Stimulated activated CD8-positive, alpha-beta memory T cell treated with anti-CD3 and anti-CD28 coated beads, Interleukin-4, amount 100 ng/mL, for 4 hours (primary cell): ENCODE measurements at places on chromosomes 5 and 9.

DNA sequence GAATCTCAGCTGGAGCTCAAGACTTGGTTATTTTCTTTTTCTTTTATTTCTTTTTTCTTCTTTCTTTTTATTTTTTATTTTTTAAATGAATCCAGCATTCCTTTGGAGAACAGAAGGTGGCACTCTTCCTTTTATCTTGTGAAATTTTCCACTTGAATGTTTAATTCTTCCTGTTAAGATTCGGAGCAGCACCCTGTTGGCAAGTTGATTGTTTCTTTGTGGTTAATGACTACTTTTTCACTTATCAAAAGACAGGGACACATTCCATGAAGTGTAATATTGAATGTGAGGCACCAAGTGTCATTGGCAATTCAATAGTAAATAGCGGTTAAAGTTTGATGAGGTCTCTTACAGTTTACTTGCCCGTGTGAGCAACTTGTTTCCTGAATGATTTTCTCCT is 240.5 kb upstream of the CHD1 start:
- DNase-seq, result no peak

DNA sequence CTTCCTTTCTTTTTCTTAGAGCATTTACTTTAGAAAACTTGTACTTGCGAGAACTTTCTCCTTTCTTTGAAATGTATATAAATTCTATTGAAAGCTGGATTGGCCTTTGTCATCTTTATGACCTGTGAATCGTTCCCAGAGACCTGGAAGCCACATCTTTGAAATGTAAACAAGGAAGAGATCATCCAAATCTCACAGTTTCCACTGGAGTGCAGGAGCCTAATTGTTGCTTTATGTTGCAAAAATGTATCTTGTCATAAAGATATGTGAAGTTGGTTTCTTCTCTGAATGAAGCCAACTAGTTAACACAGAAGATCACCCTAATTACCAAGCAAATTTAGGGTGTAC is 1101.8 kb downstream of the TAF11L14 start:
- no peak for DNase-seq

- no peak for DNase-seq
Observed at GRCh38 chr5:72242796-72243475, 77.1 kb downstream of the MRPS27 start.

GRCh38 chr5:106860398-106861044 is 810.2 kb downstream of the EFNA5 start:
- no peak for DNase-seq

DNA sequence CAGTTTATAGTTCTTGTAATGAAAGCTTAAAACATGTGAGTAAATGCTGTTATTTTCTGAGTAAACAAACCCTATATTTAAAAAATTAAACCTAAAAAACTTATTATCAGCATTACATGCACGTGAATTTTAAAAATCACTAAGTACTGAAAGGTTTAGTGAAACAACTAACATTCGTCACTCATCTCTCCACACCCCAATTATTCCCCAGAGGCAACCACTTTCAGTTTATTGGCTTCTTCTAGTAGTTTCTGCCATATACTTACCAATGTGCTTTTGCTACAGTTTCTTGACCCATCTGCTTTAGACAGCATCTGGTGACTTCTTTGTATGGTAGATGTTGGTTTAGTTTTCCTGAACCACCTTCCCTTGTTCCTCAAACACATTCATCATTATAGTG is 58.1 kb downstream of the ANGPTL2 start:
- DNase-seq, result no peak

DNA sequence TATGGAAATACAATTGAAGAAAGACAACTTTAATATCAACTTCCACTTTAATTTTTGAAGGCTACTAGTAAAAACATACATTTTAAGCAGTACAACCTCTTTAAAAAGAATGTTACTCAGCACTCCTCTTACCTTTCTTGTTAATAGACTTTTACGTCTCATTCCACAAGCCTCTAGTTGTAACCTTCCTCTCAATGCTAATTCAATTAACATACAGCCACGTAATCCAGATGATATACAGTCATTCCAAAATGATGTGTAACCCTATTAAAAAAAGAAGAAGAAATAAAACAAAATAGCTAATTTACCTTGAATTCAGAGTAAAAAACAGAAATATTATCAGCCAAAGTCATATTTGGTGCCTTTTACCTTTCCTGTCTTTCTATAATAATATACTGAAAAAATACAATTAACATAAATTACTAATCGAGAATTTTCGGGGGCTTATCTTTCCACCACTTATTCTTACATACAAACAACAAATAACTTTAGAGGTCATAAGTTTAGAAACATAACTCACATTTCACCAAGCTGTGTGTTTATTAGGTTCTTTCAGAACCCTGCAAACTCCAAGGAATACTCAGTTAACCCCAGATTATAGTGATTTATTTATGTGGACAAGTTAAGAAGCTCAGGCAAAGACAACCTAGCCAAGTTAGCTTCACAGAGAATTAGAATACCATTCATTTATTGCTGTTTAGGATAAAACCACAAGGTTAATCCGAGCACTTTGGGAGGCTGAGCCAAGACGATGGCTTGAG is 30.3 kb downstream of the GOLPH3 start:
- no peak for DNase-seq

DNA sequence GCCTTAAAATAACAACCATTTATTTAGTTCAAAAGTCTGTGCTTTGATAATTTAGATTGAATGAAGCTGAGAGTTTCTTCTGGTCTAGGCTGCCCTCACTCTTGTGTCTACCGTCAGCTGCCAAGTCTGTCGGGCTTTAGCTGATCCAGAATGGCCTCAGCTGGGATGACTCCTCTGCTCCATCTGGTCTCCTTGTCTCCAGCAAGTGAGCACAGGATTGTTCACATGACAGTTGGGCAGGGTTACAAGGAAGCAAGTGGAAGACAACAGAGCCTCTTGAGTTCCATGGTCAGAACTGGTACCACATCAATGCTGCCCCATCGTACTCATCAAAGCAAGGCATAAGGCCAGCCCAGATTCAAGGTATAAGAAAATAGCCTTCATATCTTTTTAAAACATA is 9.0 kb downstream of the HTR1A start:
- DNase-seq, result no peak

DNA sequence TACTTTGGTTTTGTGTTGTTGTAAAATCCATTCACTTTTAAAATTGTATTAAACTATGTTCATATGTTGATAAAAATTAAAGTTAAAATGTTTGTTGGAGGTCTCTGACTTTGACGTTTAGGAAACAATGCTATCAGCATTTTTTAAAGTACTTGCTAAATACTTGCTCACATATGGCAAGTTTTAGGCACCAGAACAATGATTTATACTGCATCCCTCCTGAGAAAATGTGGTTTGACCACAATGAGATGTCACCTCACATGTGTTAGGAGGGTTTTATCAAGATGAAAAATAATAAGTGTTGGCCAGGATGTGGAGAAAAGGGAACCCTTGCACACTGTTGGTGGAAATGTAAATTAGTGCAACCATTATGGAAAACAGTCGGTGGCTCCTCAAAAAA is 180.8 kb downstream of the HSD17B3 start:
- DNase-seq, result no peak

- DNase-seq, result no peak
Observed at GRCh38 chr5:83184534-83184933, 107.2 kb downstream of the XRCC4 start.

- no peak for DNase-seq
Observed at GRCh38 chr5:4976902-4977301, 163.2 kb upstream of the ADAMTS16 start.

GRCh38 chr9:137391411-137391754 is 31.6 kb downstream of the EXD3 start:
- no peak for DNase-seq

- DNase-seq, result no peak
Observed at GRCh38 chr9:7859701-7860334, 60.2 kb upstream of the DMAC1 start.

GRCh38 chr5:150764530-150764929 is 5.7 kb upstream of the DCTN4 start:
- DNase-seq, result no peak

DNA sequence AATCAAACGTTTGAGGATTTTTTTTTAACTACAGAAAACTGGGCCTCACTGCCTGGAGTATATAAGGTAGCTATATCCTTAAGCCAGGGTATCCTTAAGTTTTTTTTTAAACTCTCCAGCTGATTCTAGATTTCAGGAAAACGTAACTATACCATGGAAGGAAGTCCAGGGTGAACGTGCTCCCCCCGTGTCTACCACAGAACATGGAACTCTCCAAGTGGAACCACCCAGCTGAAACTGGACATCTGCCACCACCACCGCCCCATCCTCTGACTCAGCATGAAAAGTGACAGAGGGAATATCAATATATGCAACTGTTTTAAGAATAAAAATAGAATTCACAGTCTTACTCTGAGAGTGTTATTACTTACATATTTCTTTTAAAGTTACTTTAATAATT is 61.3 kb downstream of the DROSHA start:
- no peak for DNase-seq

GRCh38 chr9:137764981-137765380 is 112.6 kb upstream of the CACNA1B start:
- no peak for DNase-seq

DNA sequence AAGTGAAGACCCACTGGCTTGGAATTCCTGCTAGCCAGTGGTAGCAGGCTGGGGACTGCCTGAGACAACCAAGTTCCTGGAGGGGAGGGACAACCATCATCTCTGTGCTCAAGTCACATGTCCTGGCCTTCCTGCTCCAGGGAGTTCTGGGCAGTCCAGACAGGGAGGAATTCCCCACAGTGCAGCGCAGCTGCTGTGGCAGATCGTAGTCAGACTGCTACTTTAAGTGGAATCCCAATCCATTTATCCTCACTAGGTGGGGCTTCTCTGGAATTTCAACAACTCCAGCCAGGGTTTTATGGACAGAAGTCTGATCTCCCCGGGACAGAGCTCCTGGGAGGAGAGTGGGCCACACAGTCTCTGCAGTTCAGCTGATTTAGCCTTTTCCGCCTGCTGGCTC is 20.9 kb upstream of the OR5C1 start:
- DNase-seq, result no peak

- DNase-seq, result no peak
Observed at GRCh38 chr9:129449066-129449465, 171.8 kb downstream of the C9orf50 start.

- DNase-seq, result no peak
Observed at GRCh38 chr5:78765116-78765515, 116.5 kb upstream of the LHFPL2 start.

DNA sequence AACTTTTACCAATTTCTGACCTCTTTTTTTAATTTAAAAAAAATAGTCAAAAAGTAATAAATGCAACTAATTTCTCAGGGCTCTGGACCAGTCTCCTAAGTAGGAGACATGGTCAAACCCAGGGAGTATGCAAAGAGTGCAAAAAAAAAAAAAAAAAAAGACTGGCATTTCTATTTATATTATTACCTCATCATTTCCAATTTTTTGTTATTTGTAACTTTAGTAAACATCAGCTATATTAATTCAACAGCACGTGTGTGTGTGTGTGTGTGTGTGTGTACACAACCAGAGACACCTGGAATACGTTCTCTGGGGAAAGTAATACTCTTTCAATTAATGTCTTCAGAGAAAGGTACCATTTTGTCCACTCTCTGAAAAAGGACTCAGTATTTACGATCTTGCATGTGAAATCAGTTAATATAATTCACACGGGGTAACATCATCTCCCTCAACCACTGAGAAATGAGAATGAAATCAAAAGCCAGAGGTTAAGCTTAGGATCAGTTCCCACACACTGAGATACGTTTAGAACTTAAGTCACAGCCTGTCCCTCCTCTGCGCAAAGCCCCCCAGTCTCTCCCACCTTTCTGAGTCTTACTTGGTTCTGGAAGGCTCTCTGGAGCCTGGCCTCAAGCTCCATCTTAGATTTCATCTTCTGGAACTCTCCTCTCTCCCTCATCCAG is 21.9 kb downstream of the ZNF608 start:
- DNase-seq, result no peak

- no peak for DNase-seq
Observed at GRCh38 chr5:40204144-40204543, 475.6 kb upstream of the PTGER4 start.

DNA sequence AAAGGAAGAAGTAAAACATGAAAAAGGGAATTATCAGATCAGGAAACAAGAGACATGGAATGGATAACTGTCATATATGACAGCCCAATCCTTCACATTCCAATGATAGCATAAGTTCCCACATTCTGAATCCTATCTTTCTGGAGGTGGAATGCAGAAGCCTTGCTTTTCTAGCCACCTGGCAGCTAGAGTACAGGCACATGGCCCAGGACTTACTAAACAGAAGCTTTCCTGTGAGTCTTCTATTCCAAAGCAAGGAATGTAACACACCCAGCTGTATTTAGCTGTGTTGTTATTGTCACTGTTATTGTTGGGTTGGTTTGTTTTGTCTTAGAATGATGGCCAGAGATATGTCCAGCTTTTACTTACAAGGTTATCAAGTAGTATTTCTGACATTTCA is 780.5 kb upstream of the ZNF608 start:
- DNase-seq, result no peak

DNA sequence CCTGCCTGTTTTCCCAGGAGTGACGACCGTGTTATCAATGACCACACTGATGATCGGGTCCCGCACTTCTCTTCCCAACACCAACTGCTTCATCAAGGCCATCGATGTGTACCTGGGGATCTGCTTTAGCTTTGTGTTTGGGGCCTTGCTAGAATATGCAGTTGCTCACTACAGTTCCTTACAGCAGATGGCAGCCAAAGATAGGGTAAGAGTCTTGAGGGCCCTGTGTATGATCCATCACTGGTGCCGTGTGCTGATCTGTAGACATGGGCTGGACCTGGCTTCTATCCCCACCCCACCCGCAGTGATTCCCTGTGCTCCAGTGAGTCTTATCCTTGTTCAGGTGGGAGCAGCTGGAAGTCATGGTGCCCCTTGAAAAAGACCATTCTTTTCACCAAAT is 26.0 kb downstream of the GABRP start:
- no peak for DNase-seq

- DNase-seq, result no peak
Observed at GRCh38 chr5:159616952-159617351, 286.7 kb upstream of the IL12B start.

DNA sequence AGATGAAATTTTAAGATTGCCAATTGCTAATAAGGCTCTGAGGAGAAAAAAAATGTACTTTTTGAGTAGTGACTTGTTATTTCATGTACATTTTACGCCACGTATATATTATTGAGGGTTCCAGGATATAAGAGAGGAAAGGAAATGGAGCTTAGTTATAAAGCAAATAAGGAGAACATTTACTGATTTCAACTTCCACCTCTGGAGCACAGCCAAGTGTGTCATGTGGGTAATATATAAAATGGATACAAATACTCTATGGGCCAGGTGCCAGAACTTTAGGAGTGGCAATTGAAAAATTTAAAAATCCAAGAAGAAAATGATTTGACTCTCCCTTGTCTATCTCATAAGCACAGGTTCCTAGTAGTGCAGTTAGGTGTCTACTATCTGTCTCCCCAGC is 45.0 kb upstream of the VLDLR start:
- DNase-seq, result no peak

GRCh38 chr5:125196481-125197111 is 450.2 kb upstream of the ZNF608 start:
- DNase-seq, result no peak

DNA sequence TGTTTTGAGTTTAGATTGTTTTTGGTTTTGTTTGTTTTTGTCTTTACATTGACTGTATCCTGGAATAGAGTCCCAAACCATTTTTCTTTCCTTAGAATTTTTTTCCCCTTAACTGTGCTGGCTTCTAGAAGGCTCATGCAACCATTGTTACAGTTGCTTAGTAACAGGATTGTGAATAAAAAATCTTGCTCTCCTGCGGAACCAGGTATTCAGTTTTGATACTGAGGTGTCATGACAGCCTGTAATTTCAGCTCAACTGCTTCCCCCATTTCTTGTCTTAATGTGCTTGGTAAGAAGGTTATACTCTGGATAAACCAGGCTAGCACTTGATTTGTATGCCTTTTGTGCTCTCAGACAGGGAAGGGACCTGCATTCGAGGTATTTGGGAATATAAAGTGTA is 42.1 kb downstream of the FOCAD start:
- no peak for DNase-seq
